ENCODE measurements at places on chromosomes 7 and 10.

DNA sequence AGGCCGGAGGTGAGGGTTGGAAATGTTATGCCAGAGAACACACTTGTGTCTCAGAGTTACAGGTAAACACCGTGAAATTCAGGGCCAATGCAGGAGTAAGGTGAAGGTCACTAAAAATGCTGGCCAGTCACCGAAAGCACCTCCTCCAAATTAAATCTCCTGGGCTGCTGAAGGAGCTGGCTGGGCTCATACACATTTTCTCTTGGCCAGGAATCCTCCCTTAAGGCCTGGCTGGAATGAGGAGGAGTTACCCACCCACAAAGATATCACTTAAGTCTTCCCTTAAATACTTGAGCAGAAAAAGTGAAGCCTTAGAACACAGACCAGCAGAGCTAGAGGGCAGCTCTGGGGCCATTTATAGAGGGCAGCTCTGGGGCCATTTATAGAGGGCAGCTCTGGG is 46.3 kb downstream of the HTRA1 start:
- DNase-seq: no peak

DNA sequence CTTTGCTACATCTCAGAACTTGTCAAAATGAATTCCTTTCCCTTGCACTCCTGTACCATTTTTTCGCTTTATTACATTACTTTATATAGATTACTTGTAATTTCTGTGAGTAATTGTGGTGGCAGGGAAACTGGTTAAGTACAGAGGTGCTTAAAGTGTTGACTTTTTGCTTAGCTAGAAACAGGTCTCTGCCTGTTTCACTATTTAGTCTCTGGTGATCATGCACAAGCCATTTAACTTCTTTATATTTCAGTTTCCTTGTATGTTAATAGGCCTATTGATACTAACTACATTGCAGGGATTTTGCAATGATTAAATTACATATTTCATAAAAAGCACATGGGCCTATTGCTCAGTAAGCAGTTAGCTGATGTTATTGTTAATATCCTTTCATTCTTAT is 233.8 kb downstream of the PRKG1 start:
- no peak for DNase-seq

DNA sequence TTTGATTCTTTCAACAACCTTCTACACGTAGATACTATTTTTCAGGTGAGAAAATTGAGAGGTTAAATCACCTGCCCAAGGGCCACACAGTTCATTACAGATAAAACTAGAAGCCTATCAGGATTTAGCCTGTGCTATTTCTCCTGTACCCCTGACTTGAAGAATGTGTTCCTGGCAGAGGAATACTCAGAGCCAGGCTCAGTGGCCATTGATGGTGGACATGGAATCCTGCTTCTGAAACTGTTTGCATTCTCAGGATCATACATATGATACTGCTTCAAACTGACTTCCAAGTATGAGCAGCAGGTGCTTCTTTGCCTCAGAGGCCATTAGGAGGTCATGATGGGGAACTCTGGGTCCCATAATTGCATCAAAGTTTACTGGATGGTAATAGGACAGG is 348.6 kb downstream of the ADRA2A start:
- no peak for DNase-seq

- no peak for DNase-seq
These were observed 7.3 kb downstream of the SEPHS1 start for GRCh38 chr10:13340626-13341376.

GRCh38 chr7:151853896-151854719 is 22.8 kb downstream of the PRKAG2 start:
- no peak for DNase-seq

DNA sequence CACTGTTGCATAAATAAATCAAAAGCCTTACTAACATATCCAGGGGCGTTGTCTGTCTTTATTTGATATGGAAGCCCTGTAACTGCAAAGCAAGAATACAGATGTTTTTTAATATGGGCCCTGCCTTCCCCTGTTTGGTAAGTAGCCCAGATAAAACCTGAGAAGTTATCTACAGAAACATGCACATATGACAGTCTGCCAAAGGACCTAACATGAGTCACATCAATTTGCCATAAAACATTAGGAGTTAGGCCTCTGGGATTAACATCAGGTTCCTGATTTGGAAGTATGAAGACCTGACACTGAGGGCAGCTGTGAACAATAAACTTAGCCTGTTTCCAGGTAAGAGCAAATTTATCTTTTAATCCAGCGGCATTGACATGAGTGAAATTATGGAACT is 1588.8 kb downstream of the REEP3 start:
- no peak for DNase-seq

GRCh38 chr7:82194016-82194643 is 249.4 kb downstream of the CACNA2D1 start:
- no peak for DNase-seq

GRCh38 chr10:54880996-54881395 is 80.0 kb upstream of the PCDH15 start:
- no peak for DNase-seq

DNA sequence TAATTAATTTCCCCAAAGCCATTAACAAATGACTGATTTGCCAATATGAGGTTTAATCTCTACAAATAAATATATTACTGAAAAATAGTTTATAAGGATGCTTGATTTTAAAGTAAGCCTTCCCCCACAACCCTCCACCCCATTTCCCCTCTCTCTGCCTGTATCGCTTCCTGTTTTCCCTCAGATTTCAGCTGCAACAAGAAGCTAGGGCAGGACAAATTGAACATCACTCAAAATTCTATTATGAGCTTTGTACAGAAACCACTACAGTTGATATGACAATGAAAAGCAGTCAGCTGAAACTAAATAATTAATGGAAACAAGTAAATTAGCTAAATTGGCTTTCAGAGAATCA is 109.0 kb upstream of the SP4 start:
- no peak for DNase-seq

GRCh38 chr7:68678196-68678595 is 920.1 kb upstream of the AUTS2 start:
- no peak for DNase-seq

GRCh38 chr10:8510471-8510870 is 456.0 kb downstream of the GATA3 start:
- no peak for DNase-seq

- DNase-seq: no peak
These were observed 167.0 kb downstream of the PON1 start for GRCh38 chr7:95157381-95157780.

DNA sequence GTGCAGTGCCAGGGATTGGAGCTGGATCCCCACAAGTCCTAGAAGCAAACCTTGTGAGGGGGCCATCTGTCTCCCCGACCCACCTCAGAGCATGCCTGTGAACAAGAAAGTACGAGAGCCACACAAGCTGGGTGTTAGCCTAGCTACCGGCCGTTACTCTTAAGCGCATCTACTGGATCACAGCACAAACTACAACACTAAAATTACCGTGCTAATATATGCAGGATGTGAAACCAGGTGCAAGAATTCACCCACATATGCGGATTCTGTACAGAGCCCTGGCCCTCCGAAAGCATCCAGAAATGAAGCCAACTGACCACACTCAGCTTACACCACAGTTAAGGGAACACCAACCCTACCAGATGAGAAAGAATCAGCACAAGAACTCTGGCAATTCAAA is 16.0 kb upstream of the PRSS1 start:
- DNase-seq: no peak

GRCh38 chr7:4186513-4186780 is 495.6 kb upstream of the FOXK1 start:
- no peak for DNase-seq

- no peak for DNase-seq
These were observed 113.7 kb upstream of the DIP2C start for GRCh38 chr10:803041-803741.

DNA sequence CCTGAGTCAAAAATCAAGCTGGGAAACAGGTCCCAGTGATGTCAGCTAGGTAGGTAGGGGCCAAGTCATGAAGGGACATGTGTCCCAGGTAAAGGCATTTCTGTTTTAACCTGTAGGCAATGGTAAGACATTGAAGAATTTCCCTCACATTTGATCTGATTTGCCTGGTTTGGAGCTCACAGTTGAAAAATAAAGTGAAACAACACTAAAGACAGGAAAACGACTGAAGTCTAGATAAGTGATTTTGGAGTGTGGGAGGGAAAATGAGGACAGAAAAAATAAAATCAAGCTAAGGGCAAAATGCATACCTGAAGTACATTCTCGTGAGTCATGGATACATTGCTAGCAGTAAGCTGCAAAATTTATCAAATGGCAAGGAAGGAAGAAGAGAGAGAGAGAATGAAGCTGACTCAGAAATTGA is 169.9 kb downstream of the SKIDA1 start:
- no peak for DNase-seq

DNA sequence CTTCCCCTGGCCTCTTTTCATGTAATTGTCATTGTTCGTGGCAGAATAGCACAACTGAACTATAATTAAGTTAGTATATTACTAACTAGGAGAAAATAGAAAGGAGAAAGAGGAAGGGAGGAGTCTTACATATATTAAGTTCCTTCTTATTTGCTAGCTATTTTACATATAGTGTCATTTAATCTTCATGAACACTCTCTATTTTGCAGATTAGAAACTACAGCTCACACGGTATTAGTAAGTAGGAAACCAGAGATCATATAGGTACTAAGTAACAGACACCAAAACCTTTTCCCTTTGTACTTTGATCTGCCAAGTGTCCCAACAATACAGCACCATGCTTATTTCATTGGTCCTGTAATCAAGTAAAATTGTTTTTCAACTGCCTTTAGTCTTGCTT is 202.4 kb upstream of the HPS1 start:
- DNase-seq: no peak

DNA sequence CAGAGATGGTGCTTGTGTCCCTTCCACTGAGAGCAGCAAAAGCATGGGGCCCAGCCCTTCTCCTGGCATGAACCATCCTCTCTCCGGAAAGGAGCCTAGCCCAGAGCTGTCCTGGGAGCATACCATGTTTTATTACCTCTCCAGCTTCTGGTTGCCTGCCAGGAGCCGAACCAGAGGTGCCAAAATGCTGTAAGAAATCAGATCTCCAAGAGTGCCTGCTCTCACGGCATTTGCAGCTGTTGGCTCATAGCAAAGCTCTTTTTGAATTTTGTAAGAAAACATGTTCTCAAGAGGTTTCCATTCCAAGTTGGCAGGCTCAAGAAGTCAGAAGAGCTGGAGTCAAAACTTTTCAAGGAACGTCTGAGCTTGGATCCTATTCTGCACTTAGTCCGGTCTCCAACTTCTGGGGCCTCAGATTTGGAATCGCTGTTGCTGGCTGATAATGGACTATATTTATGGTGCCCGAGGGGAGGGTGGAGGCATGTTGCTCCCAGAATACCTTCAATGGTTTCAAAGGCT is 211.7 kb upstream of the MKI67 start:
- no peak for DNase-seq

DNA sequence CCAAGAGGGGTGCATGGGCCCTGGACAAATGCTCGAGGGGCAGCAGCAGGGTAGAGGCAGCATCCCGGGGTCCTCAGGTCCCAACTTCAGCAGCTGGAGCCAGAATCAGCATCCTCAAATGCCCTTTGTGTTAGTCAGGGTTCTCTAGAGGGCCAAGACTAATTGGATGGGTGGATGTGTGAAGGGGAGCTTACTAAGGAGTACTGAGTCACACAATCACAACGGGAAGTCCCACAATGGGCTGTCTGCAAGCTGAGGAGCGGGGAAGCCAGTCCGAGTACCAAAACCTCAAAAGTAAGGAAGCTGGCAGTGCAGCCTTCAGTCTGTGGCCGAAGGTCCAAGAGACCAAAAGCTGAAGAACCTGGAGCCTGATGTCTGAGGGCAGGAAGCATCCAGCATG is 162.9 kb upstream of the TCERG1L start:
- no peak for DNase-seq

All from mesothelial cell of epicardium (in vitro differentiated cells).